Fibroblast of skin of right biceps (primary cell): ENCODE measurements at places on chromosomes 7 and 10.
A peak's percentile ranks its signal among the peaks of the same experiment; 100 is the strongest.

DNA sequence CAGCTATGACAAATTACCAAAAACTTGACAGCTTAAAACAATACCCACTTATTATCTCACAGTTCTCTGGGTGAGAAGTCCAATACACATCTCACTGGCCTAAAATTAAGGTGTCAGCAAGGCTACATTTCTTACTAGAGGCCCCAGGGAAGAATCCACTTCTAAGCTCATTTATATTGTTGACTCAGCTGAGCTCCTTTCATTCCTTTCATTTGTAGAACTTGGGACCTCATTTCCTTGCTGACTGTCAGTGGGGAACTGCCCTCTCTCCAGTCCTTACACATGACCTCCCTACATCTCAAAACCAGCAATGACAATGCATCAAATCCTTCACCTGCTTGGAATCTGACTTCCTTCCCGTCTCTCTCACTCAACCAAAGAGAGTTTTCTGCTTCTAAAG lies 240.3 kb downstream of the IPMK start:
- no peak for DNase-seq

DNA sequence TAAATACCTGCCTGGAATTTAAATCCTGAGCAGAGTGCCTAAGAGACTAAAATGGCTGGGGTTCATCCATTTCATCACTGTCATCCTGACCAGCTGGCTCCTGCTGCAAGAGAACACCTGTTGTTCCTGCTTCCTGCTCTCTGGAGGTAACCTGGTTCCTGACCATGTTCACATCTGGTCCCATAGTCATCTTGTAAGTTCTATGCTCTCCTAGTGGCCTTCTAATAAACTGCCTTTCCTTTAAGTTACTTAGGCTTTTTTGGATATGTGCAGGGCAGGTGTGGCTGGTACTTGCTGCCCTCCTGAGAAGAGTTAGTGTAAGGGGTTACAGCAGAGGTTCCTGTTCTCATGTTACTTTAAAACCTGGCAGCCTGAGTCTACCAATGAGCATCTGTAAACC lies 80.0 kb downstream of the NRCAM start:
- no peak for DNase-seq

- no peak for DNase-seq
These were observed 49.4 kb upstream of the EGFR start for GRCh38 chr7:54969208-54969967.

GRCh38 chr7:95357623-95358022 lies 33.3 kb upstream of the PON1 start:
- DNase-seq: no peak

- DNase-seq: peak; percentile 6
These were observed 67.7 kb downstream of the TRIM24 start for GRCh38 chr7:138527746-138528223.

DNA sequence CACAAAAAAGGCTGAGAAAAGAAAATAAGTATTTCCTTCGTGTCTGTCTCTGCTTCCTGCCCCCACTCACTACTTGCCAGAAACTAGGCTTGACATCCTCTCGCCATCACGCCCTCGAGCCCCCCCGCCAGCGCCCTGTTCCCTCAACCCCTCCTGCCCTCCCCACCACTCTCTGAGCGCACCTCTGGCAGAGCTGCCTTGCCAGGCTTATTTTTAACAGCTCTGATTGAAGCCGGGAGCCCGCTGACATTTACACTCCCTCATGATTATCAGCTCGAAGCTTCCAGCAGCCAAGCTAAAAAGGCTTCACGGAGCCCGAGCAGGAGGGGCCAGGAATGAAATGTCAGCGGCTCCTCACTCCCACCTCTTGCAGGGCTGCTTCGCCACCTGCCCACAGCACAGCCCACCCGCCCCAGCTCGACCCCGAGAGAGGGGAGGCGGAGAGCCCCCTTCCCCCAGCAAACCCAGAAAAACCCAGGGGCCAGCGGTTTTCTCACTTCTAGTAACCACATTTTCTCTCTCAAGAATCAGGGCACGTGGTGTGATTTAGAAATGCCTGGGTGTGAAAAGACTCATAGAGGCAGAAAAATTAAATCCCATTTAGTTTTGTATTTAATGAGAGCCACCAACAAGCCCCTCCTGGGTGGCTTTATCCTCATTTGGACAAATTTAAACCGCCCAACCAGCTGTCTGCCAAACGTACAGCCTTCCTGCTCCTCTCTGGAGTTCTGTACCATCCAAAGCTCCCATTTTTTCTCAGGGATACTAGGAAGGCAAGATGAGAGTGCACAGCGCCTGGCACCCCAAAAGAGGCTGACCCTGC lies 89.3 kb downstream of the SLIT1 start:
- no peak for DNase-seq

DNA sequence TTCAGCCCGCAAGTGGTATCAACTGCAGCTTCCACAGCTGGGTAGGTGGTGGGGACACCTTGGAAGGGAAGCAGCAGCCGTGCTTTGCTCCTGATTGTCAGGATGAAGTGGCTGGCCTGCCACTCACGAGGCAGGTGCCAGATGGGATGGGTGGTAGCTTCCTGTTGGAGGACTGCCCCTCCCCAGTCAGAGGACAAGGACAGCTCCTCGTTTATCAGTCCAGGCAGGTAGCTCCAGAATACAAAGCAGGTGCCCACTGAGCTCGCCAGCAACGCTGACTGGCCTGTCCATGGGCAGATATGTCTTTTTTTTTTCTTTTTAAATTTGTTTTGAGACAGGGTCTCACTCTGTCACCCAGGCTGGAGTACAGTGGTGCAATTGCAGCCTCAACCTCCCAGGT lies 431.3 kb downstream of the GALNT17 start:
- DNase-seq: no peak

GRCh38 chr10:60353519-60354258 lies 36.0 kb downstream of the ANK3 start:
- peak; percentile 44 for DNase-seq

DNA sequence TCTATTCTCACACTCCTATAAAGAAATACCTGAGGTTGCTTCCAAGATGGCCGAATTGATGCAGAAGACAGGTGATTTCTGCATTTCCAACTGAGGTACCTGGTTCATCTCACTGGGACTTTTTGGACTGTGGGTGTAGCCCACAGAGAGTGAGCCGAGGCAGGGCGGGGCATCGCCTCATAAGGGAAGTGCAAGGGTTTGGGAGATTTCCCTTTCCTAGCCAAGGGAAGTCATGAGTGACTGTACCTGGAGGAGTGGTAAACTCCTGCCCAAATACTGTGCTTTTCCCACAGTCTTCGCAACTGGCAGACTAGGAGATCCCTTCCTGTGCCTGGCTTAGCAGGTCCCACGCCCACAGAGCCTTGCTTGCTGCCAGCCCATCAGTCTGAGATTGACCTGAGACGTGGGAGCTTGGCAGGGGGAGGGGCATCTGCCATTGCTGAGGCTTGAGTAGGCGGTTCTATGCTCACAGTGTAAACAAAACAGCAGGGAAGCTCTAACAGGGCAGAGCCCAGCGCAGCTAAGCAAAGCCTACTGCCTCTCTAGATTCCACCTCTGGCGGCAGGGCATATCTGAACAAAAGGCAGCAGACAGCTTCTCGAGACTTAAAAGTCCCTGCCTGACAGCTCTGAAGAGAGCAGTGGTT lies 152.2 kb downstream of the ARL4A start:
- DNase-seq: no peak

DNA sequence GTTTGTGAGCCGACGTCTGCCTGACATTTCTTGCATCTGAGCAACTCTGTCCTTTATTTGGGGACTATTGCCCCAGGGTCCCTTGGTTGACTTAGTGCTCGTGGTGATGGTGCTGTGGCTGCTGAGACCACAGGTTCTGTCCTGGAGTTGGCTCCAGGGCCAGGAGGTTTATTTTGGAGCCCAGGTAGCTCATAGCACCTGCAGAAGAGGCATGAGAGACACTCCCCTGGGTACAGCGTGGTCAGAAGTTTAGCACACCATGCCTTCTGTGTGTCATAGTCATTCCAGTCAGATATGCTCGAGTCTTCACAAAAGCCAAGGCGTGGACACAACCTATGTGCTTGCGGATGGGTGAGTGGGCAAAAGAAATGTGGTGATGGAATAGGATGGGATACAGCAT lies 496.9 kb downstream of the TCERG1L start:
- DNase-seq: no peak

DNA sequence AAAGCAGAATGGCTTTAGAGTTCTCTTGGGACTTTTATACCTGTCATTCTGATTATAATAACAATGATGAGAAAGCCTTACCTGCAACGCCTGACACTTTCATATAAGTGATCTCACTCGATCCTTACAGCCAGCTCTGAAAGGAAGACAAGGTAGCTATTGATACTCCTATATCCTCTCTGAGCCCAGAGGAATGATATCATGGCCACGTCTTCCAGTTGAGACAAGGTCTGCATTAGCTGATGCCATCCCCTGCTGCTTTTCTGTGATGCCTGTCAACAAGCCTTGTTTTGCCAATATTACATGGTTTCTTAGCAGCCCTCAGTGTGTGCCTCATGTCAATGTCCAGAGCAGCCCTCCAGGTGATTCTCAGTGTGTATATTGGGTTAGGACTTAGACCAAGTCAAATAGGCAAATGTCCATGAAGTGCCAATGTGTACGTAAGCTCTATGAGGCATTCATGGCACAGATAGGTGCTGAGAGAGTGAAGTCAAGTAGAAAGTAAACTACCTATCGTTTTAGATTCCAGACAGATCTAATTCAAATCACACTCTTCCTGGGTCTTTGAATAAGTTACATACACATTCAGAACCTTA lies 405.9 kb downstream of the ADRA2A start:
- no peak for DNase-seq

DNA sequence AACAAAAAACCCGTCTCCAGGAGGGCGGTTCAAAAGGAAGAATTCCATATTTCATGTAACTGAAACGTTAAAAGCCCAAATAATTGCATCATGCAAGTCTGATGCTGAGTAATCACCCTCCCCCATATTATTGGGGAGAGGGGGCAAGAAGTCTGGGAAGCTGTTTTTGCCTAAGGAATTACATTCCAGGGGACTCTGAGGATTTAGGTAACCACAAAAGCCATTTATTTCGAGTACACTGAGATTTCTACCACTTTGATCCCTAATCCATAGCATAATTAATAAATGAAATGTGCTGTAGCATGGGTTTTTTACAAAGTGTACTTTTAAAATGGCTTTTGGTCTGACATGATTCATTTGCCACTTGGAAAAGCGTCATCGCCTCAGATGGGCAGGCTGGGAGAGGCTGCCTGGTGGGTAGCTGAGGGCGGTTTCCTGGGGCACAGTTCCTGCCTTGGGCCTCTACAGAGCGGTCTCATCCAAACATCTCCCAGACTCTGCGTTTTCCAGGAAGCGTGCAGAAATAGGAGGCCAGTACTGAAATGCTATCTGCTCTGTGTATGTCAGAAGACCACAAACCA lies 106.5 kb downstream of the TCF7L2 start:
- peak; percentile 96 for DNase-seq

GRCh38 chr7:131688738-131689661 lies 132.6 kb upstream of the PODXL start:
- DNase-seq: peak; percentile 56

DNA sequence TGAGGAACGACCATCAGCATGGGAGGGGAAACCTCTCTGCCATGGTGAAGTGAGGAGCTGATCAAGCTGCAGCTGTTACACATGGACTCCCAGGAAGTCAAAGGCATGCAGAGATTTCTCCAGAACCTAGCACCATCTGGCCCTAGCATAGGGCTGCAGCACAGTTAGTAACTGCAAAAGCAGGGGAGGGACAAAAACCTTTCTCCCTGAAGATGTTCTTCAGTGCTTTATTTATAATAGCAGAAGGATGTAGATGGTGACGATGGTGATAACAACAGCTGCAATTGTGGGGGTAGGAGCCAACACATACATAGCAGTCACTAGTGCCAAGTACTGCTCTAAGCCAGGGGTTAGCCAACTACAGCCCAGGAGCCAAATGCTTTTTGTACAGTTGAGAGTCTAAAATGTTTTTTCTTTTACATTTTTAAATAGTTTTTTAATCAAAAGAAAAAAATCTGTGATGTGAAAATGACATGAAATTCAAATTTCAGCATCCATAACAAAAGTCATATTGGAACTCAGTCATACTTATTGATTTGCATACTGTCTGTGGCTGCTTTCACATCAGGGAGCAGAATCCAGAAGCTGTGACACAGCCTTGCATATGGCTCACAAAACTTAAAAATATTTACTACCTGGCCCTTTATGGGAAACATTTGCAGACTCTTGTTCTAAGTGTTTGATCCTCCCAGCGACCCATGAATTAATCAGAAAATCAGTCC lies 299.5 kb downstream of the ELMO1 start:
- DNase-seq: no peak

GRCh38 chr7:25496476-25497368 lies 268.4 kb upstream of the NPVF start:
- no peak for DNase-seq

DNA sequence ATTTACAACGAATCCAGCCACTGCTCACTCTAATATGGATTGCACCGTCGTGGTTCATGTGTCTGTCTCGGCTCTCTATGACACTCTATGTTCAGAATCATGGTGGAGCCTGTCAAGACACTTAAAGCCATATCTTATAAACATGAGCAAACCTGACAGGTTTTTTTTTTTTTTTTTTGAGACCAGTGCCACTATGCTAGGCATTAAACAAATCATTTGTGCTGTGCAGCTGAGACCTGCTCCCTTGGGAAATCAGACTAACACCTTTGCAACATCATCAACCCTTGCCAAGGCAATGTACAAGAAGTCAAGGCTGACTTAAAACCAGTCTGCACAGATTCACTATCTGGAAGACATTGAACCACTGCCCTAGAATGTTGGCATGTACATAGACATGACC lies 181.2 kb upstream of the ANK3 start:
- DNase-seq: no peak

DNA sequence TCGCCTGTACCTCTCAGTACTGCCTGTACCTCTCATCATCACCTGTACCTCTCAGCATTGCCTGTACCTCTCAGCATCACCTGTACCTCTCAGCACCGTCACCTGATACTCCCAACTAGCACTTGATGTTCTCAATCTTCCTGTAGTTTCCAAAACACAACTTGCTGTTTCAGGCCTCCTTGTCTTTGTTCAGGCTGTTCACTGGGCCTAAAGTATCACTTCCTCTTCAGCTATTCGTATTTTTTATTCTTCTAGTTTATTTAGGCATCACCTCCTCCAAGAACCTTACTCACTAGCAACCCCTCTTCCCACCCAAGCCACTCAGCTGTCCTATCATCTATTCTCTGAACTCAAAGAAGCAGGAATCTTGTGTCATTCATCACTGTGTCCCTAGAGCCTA lies 24.1 kb downstream of the OR6B1 start:
- DNase-seq: no peak

GRCh38 chr10:45325116-45325515 lies 9.7 kb upstream of the OR13A1 start:
- no peak for DNase-seq

GRCh38 chr7:2461268-2462026 lies 14.8 kb downstream of the GRIFIN start:
- no peak for DNase-seq

GRCh38 chr7:81140252-81140651 lies 221.4 kb upstream of the SEMA3C start:
- DNase-seq: no peak

GRCh38 chr7:27188386-27189294 lies 3.6 kb upstream of the HOXA11 start:
- peak; percentile 38 for DNase-seq

- DNase-seq: no peak
These were observed 191.5 kb downstream of the RAMP3 start for GRCh38 chr7:45349090-45349489.
